Activated gamma-delta T cell (primary cell): ENCODE measurements at places on chromosomes 4 and X.

- no peak for DNase-seq
Measured at GRCh38 chr4:54719378-54719777, 61.6 kb downstream of the KIT start.

DNA sequence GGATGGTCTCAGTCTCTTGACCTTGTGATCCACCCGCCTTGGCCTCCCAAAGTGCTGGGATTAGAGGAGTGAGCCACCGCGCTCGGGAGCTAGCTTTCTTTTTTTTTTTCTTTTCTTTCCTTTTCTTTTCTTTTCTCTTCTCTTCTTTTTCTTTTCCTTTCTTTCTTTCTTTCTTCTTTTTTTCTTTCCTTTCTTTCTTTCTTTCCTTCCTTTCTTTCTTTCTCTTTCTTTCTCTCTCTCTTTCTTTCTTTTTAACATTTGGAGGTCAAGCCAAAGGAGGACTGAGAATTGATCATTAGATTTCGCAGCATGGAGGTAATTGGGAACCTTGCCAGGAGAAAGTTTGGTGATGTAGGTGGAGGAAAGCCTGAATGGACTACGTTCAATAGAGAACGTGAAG lies 67.4 kb downstream of the LARP7 start:
- no peak for DNase-seq

DNA sequence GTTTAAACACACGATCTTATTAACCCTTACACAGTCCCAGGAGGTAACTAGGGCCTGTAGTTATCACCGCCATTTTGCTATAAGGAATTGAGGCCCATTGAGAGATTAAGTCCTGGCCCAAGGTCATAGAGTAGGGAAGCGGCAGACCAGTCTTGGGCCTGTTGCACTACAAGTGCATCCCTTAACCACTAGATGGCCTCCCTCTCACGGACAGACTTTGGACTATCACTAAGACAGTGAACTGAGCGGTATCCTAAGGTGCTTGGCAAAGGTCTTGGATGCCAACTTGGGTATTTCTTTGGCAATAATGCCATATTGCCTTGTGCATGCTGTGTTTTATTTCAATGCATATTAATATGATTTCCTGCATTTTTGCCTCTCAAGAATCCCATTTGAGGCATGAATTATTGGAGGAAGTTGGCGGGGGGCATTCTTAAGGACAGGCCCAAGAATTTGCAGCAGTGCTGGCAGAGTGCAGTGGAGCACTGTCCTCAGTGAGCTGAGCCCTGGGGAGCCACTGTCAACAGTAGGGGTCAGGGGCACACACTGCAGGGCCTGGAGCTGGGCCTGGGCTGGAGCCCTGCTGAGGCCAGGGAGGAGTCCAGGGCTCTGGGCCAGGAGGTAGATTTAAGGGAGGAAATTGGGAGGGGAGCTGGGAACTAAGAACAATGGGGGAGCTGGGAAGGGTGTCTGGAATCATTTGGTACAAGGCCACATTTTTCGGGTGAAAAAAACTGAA lies 147.4 kb downstream of the SMIM20 start:
- DNase-seq: no peak

GRCh38 chr4:168723020-168723419 lies 226.2 kb downstream of the PALLD start:
- DNase-seq: no peak

DNA sequence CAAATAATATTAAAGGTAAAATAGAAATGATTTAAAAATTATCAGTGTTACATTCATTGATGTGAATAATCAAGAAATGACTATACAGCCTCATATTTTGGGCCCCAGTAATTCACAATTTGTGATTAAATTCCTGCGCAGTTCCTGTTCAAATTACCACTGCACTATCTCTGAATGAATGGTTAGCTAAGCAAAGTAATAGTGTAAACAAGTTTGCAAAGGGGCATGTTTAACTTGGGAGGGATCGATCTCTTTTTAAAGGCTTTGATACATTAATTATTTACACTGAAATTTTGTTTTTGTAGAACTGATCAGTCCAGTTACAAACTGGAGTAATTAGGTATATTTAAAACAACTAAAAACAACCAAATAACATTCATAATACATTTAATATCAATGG lies 784.4 kb downstream of the RPA4 start:
- DNase-seq: no peak

DNA sequence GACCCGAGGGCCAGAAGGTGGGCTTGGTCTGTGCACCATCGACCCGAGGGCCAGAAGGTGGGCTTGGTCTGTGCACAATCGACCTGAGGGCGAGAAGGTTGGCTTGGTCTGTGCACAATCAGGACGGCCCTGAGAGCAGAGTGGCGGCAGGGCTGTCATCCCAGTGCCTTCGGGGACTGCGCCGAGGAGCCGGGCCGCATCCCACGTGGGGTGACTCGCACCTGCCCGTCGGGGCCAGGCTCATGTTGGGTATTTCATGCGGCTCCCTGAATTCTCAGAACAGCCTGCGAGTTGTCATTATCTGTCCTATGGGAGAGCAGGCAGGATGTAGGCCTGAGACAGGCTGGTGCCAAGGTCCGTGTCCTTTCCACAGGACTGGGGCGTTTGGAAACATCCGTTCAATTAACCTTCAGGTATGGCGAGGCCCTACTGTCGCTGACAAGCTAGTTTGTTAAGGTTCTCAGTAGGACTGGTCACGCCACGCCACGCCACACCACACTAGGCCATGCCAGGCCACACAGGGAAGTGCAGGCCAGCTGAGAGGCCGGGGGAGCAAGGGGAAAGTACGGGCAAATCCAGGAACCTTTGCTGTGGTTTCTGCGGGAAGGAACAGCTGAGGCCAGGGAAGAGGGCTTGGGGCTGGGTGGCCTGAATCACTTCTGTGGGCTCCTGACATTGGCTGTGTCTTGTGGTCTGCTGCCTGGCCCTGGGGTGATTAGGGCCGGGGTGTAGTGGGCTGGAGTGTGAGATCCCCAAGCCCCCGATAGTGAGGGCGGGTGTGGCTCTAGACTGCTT lies 182.9 kb downstream of the AFAP1 start:
- no peak for DNase-seq

GRCh38 chr4:8280158-8280875 lies 10.8 kb downstream of the HTRA3 start:
- no peak for DNase-seq

GRCh38 chrX:4656419-4656818 lies 943.0 kb upstream of the PRKX start:
- DNase-seq: no peak

DNA sequence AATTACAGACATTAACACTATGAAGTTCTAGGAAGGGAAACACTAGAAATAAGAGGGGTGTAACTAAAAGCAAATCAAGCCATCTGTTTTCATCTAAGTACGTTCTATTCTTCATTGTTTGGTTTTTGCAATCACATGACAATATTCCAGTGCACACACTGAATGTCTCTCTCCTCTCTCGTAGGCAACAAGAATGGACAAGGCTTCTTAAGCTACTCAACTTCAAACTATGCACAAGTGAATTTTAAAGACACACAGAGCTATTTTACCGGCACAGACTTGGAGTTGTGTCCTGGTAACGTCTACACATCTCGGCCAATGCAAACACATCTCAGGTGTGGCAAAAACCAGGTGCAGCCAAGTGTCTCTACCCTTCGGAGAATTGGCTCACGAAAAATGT lies 173.3 kb downstream of the PRKX start:
- no peak for DNase-seq

DNA sequence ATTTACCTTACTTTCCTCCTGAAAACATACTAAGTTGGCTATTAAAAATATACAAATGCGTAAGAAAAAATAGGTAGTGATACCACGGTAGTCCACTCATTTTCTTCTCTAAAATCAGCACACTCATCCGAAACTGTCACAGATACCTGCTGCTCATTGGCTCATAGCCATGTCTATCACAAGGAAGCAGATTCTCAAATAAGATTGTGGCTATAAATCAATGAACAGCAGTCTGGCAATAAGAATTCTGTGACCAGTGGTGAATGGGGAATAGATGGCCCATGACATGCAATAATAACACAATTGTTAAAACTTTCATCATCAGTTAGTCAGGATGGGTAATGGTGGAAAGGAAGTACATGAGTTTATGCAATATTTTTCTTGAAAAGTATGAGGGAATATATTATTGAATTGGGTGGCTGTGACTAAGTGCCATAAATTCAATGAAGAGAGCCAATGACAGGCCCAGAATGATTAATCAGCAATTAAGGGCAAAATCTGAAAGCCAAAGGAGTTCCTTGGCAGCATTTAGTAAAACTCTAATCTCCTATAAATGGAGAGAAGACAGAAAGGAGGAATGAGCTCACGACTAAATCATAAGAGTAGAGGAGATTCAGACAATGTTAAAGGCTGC lies 202.3 kb upstream of the NEIL3 start:
- no peak for DNase-seq

- DNase-seq: no peak
Measured at GRCh38 chrX:47241201-47242011, 8.6 kb downstream of the USP11 start.

DNA sequence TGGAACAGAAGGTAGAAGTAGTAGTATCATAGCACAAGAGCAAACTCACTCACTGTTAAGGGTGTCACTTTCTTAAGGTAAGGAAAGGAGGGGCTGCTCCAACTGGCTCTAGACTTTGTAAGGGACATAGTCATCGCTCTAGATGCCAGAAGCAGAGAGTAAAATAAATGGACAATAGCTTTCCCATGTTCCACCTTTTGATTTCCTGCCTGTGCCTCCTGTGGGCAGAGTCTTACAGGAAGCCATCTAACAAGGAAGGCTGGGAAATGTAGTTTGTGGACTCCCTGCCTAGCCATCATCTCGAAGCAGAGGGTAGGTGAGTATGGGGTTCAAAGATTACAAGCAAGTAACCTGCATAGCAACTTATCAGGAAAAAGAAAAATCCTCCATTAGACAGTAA lies 1.7 kb upstream of the METTL14 start:
- DNase-seq: no peak

- no peak for DNase-seq
Measured at GRCh38 chrX:48852857-48853256, 17.4 kb upstream of the PCSK1N start.

DNA sequence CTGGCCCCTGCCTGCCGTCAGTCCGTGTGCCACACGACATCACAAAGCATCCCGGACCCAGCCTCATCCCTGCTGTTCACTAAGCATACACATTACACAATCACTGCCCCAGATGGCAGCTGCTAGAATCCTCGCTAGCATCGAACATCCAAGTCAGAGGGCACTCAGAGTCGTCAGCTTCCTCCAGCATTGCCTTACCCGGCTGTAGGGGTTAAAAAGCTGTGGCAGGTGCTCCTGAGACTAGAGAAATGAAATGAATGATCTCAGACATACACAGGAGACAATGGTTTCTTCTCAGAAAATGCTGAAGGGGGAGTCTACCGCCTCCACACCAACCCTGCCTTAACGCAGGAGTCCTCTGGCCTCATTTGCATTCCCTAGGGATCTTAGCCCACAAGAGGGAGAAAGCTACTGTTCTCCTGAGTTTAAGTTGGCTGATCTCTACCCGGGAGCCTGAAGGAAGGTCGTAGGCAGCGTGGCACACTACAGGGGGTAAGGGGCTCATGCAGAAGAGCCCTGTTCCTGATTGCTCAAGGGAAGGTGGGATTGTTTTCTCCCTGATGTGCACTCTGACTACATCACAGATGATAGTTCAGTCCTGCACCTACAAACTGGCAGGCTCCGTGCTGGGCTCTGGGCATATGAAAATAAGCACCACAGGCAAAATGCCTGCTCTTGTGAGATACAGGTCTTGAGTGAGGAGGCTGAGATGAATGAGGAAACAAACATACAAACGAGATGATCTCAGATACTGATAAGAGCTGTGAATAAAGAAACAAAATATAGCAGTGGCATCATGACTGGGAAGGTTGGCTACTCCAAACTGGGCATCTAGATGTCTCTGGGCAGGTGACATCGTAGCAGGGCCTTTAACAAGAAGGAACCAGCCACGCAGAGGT lies 2.6 kb upstream of the KIAA0232 start:
- no peak for DNase-seq

DNA sequence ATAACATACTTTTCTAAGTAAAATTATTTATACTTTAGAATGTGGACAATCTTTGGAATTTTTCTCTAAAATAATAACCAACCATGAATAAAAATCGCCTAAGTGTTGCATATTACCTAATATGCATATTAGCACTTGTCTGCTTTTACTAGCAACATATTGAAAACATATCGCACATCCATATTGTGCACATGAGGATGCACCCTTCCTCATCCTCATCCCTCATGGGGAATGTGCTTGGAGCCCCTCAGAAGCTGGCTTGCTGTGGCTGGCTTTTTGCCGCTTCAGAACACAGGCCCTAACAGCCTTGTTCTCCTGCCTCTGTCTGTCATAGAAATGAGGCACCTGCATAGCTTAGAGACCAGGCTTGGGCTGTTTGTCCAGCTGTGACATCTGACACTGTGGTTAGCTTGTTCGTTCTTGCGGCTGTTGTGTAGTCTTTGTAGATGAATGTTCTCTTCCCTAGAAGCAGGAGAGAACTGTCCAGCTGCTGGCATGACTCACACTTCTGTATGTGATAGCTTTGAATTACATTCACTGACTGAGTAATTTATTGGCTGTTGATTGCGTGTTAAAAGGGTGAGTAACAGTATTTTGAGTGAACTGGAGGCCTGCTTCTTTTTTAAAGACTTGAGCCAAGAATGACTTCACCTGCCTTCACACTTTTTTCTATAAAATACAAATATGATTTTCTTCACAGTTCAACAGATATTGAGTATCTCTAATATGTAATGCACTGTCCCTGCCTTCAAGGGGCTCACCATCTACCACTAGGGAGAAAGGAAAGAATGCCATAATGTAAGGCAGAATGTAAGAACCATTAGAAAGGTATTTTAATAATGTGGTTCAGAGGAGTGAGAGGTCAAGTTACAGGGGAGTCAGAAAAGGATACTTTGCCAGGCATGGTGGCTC lies 81.9 kb downstream of the HMGB2 start:
- no peak for DNase-seq

GRCh38 chr4:114729068-114729738 lies 130.6 kb downstream of the UGT8 start:
- no peak for DNase-seq
